ENCODE measurements at places on chromosomes 3 and 15.

DNA sequence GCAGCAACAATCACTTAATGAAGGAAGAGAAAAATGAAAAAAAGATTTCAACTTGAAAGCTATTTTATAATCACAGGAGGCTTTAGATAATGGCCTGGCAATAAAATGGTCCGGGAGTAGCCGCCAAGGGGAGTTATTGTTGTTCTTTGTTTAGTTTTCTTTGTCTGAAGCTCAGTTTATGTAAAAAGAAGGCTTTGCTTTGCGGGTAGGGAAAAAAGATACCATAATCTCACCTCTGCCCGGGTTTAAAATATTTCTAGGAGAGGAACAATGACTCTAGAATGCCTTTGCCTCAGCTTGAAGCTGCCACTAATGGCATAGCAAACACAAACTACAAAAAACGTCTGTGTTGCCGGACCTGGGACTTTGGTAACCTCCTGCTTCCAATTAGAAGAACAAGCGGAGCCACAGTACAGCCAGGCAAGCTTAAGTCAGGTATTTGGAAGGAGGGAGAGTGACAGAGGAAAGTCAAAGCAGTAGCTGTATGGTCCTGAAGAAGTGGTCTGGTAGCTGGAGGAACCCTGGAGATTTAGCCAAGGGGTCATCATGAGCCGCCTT is 764.5 kb downstream of the TUSC7 start:
- DNase-seq, result no peak

- DNase-seq, result no peak
These were observed 161.3 kb downstream of the GREM1 start for GRCh38 chr15:32878869-32879805.

- no peak for DNase-seq
These were observed 159.6 kb upstream of the IL12A start for GRCh38 chr3:159829056-159829455.

DNA sequence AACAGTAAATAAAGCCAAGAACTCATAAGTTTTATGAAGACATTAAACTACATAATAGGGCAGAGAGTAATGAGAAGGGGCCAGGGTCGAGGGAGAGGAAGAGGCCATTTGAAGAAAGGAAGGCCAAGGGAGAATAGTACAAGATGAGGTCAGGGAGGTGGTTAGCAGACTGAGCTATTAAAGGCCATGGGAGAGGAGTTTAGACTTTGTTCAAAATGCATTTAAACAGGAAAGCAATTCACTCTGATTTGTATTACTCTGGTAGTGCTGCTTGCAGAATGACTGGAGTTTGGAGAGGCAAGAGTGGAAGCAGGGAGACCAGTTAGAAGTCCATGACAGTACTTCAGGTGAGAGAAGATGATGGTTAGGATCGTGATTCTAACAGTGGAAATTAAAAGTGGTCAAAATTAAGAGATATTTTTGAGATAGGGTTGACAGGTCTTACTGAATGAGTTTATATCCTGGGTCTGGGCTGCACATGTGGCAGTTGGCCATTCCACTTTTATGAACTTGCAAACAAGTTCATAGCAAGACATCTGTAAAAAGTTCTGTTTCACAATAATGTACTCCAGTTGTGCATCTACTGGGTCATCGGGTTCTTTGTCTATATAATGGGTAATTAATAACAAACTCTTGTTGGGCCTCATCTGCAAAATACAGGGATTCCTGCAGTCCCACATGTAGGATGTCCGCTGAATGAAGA is 16.3 kb downstream of the PPP2R3A start:
- DNase-seq, result no peak

GRCh38 chr3:48952510-48953118 is 34.0 kb downstream of the ARIH2 start:
- DNase-seq, result peak; percentile 3

DNA sequence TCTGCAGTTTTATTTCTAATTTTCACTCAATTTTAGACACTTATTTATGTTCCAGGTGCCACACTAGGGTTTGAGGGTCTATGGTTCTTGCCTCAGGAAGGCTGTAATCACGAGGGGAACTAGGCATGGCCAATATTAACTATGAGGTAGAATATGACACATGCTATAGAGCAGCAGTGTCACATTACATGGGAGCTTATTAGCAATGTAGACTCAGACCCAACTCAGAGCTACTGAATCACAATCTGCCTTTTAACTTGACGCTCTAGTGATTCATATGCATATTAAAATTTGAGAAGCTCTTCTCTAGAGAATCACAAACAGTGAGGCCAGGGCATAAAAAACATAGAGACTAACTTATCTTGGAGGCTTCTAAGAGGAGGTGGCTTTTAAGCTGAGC is 32.8 kb upstream of the MRPL3 start:
- DNase-seq, result no peak

- no peak for DNase-seq
These were observed 13.0 kb downstream of the PLD1 start for GRCh38 chr3:171797265-171797679.

DNA sequence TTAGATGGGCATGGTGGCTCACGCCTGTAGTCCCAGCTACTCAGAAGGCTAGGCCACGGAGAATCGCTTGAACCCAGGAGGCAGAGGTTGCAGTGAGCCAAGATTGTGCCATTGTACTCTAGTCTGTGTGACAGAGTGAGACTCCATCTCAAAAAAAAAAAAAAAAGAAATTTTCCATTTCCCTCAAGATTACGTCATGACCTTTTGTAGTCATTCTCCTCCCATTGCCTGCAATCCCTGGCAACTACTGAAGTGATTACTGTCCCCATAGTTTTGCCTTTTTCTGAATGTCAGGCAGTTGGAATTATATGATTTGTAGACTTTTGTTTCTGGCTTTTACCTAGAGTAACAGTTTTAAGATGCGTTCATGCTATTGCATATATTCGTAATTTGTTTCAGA is 28.0 kb downstream of the WDR76 start:
- DNase-seq, result no peak

GRCh38 chr3:151296226-151296625 is 17.9 kb upstream of the P2RY14 start:
- no peak for DNase-seq

DNA sequence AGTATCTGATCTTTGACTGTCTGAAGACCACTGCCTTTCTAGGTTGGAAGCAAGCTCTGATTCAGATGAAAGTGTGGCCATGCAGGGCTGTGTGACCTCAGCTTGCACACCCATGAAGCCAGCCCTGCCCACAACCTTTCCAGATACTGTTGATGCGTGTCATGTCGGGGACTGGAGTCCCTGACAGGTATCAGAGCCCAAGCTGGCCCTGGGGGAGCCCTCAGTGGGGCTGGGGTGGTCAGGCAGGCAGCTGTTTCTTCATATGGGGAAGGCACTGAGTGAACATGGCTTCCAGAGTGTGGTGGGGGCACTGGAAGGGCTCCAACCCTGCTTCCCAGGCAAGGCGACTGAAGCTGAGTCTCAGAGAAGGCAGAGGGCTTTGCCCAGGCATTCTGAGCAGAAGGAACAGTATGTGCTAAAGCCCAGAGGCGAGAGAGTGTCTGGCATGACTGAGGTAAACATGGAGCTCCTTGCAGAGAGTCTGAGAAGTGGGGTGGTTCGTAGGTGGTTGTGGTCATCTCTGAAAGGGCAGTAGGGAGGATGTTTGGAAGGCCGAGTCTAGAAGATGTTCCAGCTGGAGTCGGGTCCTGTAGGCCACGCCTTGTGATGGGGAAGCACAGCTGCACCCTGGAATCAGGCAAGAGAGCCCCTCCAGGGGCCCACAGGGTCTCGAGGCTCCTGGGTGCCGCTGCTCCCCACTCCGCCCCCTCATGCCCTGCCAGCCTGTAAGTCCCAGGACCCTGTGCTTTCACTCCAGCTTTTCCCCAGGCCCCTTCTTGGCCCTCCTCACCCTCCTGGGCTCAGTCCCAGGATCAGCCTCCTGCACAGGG is 122.2 kb downstream of the EEFSEC start:
- no peak for DNase-seq

- DNase-seq, result no peak
These were observed 114.3 kb downstream of the OXSM start for GRCh38 chr3:25904206-25904605.

DNA sequence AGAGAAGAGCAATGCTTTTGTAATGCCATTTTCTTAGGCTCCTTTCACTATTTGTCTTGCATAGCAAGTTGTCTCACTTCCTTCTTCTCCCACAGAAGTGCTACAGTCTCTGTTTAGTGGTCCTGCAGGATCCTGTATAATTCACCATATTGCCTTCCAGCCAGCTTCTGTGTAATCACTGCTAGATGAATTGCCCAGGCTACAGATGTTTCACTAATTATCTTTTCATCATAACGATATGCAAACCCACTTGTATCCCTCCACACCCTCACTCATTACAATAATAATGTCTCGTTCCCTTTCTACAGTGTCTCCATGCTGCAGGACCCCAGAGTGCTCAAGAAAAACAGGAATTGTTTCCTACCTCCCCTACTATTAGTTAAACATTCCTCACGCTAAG is 402.9 kb downstream of the TBL1XR1 start:
- no peak for DNase-seq

DNA sequence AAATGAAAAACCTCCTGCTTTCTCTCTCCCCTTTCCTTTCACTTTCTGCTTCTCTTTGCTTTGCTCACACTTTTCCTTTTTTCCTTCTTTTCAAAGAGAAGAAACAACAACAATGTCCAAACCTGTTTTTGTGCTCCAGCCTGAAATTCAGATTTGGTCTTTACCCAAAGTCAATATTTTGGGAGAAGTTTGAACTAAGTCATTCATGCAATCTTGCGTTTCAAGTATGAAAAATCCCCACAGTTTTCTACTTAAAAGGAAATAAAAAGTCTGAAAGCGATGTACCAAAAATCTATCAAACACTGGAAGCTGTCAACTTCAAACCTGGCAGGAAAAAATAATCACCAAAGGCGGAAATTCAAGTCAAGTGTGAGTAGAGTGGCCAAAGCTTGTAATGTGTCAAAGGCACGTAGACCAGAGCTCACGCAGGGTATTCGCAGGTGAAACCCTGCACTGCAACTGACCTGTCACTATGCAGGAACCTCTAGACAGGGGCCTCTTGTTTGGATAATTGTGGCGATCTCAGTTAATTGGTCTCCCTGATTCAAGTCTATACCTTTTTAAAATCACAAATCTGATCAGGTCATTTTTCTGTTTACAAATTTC is 118.8 kb upstream of the GALNT15 start:
- no peak for DNase-seq

- DNase-seq, result peak; percentile 4
These were observed 178.8 kb downstream of the POTEB3 start for GRCh38 chr15:21261396-21261964.

- no peak for DNase-seq
These were observed 463.1 kb upstream of the ARHGEF26 start for GRCh38 chr3:153658136-153658535.

- no peak for DNase-seq
These were observed 577.3 kb upstream of the ZNF717 start for GRCh38 chr3:76362643-76363042.

- peak; percentile 66 for DNase-seq
These were observed 330.3 kb downstream of the UACA start for GRCh38 chr15:70432924-70433495.

DNA sequence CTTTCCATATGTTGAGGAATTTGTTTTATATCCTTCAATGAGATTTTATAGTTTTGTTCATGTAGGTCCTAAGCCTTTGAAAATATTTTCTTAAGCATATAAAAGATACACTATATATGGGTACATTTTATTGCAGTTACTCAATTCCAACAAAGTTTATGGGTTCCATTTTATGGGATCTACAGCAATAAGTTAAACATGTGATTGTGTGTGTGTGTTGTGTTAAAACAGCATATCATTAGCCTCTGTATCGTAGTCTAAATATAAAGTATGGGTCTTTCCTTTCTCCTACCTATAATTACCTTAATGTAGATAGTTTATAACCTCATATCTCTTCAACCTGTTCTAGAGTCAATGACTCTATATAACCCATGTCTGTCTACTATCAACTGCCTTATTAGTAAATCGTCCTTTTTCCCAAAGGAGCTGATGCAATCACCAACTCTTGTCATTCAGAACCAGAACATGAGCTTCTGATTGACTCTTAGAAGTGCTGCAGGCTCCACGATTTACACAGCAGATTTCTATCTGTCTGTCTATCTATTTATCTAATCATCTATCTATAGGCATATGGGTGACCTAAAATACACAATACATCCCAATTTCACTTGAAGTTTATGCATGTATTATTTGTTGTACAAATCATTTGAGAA is 512.6 kb upstream of the CBLB start:
- DNase-seq, result peak; percentile 80

DNA sequence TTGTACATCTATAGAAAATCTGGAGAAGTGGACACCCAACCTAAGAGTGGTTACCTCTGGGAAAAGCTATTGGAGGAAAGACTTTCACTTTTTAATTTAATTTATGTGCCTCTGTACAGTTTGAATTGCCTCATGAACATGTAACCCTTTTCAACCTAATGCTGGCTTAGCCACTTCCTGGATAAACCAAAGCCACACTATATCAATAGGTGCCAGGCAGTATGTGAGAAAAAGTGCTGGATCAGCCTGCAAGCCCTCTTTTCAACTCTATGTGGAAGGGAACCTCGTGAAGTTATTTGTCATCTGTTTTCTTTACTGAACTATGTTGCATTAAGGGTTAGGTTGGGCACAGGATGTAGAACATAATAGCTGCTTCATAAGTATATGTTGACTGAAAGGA is 9.3 kb upstream of the TOPAZ1 start:
- DNase-seq, result no peak

- DNase-seq, result no peak
These were observed 10.7 kb upstream of the TRPM7 start for GRCh38 chr15:50697109-50697797.

DNA sequence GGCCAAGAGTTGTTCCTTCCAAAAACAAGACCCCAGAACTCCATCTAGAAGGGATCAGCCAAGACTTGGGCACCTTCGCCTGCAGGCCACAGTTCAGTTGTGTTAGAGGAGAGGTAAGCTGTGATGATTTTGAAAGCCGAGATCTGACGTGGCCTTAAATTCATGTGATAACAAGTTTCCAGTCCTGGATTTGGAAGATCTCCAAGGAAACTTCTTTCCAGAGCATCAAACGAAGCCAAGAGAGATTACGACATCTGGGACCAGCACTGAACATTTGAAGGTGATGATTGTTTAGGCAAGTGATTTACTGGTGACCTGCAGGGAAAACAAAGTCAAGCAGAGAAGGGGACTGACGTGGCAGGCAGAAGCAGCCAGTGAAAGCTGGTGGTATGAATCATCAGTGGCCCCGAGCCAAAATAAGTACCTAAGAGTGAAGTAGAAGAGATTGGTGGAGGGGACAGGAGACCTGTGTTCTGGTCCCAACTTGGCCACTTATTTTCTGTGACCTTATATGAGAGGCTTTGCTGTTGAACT is 339.0 kb upstream of the PROK2 start:
- no peak for DNase-seq
